HT-29 (cell line): ENCODE measurements at places on chromosomes 5 and 9. TPM values are rescaled to one million over a fixed set of nuclear protein-coding genes. Genes with fewer than 3 reads are reported as not detected.

SNCAIP gene
- not detected in 2 replicates for total RNA-seq

ABLIM3 gene
- 13.6 and 20.7 TPM in 2 replicates for total RNA-seq

ABCA2 gene
- 92.6 and 99.9 TPM in 2 replicates for total RNA-seq

MGAT1 gene
- 96.1 and 102 TPM in 2 replicates for total RNA-seq

OR13C4 gene
- not detected in 2 replicates for total RNA-seq

GHR gene
- not detected in 2 replicates for total RNA-seq

QRFP gene
- not detected in 2 replicates for total RNA-seq
